ENCODE measurements at places on chromosomes 3 and 15. TPM values are rescaled to one million over a fixed set of nuclear protein-coding genes. Genes with fewer than 3 reads are reported as not detected.

DNA sequence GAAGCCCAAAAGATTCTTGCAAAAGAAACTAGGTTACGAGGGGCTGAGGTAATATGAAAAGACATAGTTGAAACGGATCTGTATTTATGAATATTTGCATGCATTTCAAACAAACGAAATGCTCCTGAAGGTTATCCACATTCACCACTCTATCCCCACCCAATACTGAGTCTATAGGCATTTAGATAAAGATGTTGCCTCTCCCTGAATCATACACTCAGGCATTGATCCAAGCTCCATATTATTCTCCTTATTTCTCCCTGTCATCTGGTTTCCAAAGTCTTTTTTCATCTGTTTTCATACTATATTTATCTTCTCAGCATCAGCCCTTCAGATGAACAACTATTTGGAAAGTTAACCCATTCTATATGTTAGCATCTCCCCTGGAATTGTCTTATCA is 492.5 kb upstream of the TGFBR2 start:
- no peak for DNase-seq
- no peaks in the 10 kb centered on the region for H3K27me3 ChIP-seq
- H3K4me3 ChIP-seq = no peak overlapping the region
- H3K36me3 ChIP-seq = no peaks in the 10 kb centered on the region
- peaks cover 3% of the 10 kb centered on the region for H3K4me1 ChIP-seq
- H3K27ac ChIP-seq = no peak overlapping the region

DNA sequence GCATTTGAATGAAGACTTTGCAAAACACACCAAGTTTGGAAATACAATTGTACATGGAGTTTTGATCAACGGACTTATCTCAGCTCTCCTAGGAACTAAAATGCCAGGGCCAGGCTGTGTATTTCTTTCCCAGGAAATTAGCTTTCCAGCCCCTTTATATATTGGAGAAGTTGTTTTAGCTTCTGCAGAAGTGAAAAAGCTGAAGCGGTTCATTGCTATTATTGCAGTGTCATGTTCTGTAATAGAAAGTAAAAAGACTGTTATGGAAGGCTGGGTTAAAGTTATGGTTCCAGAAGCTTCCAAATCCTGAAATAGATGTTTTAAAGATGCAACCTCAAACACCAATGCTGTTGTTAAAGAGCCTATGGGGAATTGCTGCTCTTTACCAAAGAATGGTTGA is 11.5 kb downstream of the HTD2 start:
- peaks cover 13% of the 10 kb centered on the region for H3K36me3 ChIP-seq
- H3K27me3 ChIP-seq = no peaks in the 10 kb centered on the region
- no peak overlapping the region for H3K27ac ChIP-seq
- no peaks in the 10 kb centered on the region for H3K4me1 ChIP-seq
- H3K4me3 ChIP-seq = no peak overlapping the region

DNA sequence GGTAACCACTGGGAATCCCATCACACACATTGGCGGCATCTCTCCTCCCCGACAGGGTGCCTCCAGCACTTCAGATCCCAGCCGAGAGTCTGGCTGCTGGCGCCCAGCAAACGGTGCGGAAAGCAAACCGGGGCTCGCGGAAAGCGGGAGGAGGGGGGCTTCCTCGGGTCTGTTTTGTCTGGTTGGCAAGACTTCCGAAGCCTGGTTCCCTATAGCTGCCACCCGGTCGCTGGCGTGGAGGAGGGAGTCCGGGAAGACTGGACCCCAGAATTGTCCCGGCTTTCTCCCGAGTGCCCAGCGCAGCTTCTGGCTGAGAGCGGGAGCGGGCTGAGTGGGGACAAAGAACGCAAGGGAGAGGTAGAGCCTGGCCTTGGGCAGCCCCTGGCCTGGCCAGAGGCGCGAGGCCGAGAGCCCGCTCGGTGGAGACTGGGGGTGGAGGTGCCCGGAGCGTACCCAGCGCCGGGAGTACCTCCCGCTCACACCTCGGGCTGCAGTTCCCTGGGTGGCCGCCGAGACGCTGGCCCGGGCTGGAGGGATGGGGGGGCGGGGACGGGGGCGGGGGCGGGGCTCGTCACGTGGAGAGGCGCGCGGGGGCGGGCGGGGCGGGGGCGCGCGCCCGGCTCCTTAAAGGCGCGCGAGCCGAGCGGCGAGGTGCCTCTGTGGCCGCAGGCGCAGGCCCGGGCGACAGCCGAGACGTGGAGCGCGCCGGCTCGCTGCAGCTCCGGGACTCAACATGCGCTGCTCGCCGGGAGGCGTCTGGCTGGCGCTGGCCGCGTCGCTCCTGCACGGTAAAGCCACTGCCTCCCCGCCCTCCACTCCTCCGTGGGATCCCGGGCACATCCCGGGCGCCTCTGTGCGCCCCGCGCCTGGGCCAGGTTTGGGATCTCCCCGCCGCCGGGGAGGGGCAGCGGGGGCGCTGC is at the start of gene CHRNA7:
Gene CHRNA7, plus strand, starts transcription at position 654 of the 920 bp plus-strand sequence. Its CDS starts 80 bp downstream, at position 734.
- H3K36me3 ChIP-seq = peaks cover 6% of the 10 kb centered on the region
- peaks cover 3% of the 10 kb centered on the region for H3K27me3 ChIP-seq
- H3K4me1 ChIP-seq = peaks cover 9% of the 10 kb centered on the region
- peak; percentile 72 for DNase-seq
- H3K4me3 ChIP-seq = peak within 1 kb of the TSS; percentile 88
- H3K27ac ChIP-seq = no peak within 1 kb of the TSS

GRCh38 chr3:38829404-38829803 is 13.4 kb upstream of the SCN10A start:
- H3K27ac ChIP-seq = no peak overlapping the region
- H3K4me3 ChIP-seq = no peak overlapping the region
- H3K27me3 ChIP-seq = peaks cover 2% of the 10 kb centered on the region
- H3K36me3 ChIP-seq = peaks cover 6% of the 10 kb centered on the region

DNA sequence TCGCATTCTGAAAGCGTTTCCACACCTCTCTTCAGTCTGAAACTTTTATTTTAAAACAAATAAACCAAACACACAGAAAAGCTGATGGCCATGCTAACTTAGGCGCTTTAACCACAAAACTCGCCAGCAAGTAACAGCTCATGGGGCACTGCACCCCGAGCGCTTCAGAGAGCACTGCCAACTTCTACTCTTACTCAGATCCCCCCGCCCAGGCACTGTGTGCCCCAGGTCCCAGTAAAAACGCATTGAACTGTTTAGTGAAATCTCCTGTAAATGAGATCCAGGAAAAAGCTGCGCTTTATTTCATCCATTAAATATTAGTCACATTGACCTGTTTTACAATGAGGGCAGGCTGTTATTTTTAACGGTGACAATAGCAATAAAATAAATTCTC is 99.7 kb downstream of the LRIG1 start:
- H3K27me3 ChIP-seq = peaks cover 16% of the 10 kb centered on the region
- no peak overlapping the region for H3K4me3 ChIP-seq
- H3K27ac ChIP-seq = peak overlapping the region; percentile 61
- peaks cover 33% of the 10 kb centered on the region for H3K36me3 ChIP-seq

- H3K4me3 ChIP-seq = no peak overlapping the region
- H3K36me3 ChIP-seq = no peaks in the 10 kb centered on the region
- H3K4me1 ChIP-seq = peaks cover 12% of the 10 kb centered on the region
Measured at GRCh38 chr15:83555383-83555782, 98.5 kb upstream of the ADAMTSL3 start.

DNA sequence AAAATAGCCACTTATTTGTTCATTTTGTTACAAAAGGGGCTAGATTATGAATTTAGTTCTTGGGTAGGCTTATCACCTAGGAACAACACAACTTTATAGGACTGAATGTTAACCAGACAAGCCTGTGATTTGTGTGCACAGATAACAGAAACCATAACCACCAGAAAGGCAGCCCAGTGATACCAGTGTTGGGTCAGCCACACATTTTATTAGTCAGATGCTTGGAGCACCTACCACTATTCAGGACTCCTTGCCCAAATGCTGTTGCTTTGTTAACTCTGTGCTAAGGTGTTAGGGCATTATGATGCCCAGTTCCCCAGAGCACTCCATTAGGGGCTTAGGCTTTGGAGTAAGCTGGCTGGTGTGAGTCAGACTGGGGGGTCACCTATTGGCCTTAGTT is 22.5 kb downstream of the PLCL2 start:
- DNase-seq = no peak
- peaks cover 1% of the 10 kb centered on the region for H3K27me3 ChIP-seq
- H3K4me3 ChIP-seq = no peak overlapping the region

- no peak overlapping the region for H3K4me3 ChIP-seq
- no peak for DNase-seq
- no peak overlapping the region for H3K27ac ChIP-seq
- no peaks in the 10 kb centered on the region for H3K36me3 ChIP-seq
Measured at GRCh38 chr3:39505866-39506742, 38.6 kb downstream of the MOBP start.

- H3K36me3 ChIP-seq = no peaks in the 10 kb centered on the region
- H3K27me3 ChIP-seq = peaks cover 4% of the 10 kb centered on the region
- H3K4me3 ChIP-seq = no peak overlapping the region
- H3K4me1 ChIP-seq = peaks cover 46% of the 10 kb centered on the region
- DNase-seq = no peak
Measured at GRCh38 chr15:98858610-98859023, 149.0 kb downstream of the PGPEP1L start.

GRCh38 chr15:67100801-67101581 is 35.6 kb downstream of the SMAD3 start:
- no peak overlapping the region for H3K4me3 ChIP-seq
- H3K4me1 ChIP-seq = peaks cover 26% of the 10 kb centered on the region
- H3K36me3 ChIP-seq = no peaks in the 10 kb centered on the region
- no peak for DNase-seq

GRCh38 chr15:58438956-58439355 is 7.2 kb downstream of the LIPC start:
- H3K4me1 ChIP-seq = peaks cover 22% of the 10 kb centered on the region
- H3K36me3 ChIP-seq = no peaks in the 10 kb centered on the region
- peak; percentile 38 for DNase-seq
- no peak overlapping the region for H3K4me3 ChIP-seq

GRCh38 chr3:107661447-107662123 is 138.8 kb downstream of the BBX start:
- H3K27me3 ChIP-seq = peaks cover 3% of the 10 kb centered on the region
- DNase-seq = no peak
- H3K36me3 ChIP-seq = no peaks in the 10 kb centered on the region
- H3K4me3 ChIP-seq = no peak overlapping the region
- peak overlapping the region; percentile 44 for H3K27ac ChIP-seq

- peaks cover 69% of the 10 kb centered on the region for H3K4me1 ChIP-seq
- no peak overlapping the region for H3K27ac ChIP-seq
- no peak for DNase-seq
- H3K27me3 ChIP-seq = peaks cover 5% of the 10 kb centered on the region
- H3K4me3 ChIP-seq = peak overlapping the region; percentile 83
Measured at GRCh38 chr3:41204369-41204768, 5.1 kb downstream of the CTNNB1 start.

GRCh38 chr15:96326328-96327154 is 4.0 kb upstream of the NR2F2 start:
- peaks cover 29% of the 10 kb centered on the region for H3K4me1 ChIP-seq
- peak overlapping the region; percentile 91 for H3K4me3 ChIP-seq
- no peak overlapping the region for H3K27ac ChIP-seq

DNA sequence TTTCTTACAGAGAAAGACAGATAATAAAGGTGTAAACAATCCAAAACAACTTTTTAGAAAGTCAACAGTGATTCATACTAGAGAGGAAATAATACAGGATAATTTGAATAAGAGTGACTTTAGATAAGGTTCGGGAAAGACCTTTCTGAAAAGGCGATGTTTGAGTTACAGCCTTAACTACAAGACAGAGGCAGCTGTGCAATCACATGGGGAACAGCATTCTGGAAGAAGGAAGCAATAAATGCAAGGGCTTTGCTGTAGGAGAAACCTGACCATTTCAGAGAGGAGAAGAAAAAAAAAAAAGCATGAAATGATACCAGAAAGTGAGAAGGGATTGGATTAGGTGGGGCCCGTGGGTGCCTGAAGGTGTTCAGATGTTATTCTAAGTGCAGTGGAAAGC is 200.6 kb upstream of the ATP11B start:
- H3K4me1 ChIP-seq = peaks cover 3% of the 10 kb centered on the region
- H3K27ac ChIP-seq = no peak overlapping the region
- DNase-seq = no peak
- peaks cover 1% of the 10 kb centered on the region for H3K27me3 ChIP-seq

DNA sequence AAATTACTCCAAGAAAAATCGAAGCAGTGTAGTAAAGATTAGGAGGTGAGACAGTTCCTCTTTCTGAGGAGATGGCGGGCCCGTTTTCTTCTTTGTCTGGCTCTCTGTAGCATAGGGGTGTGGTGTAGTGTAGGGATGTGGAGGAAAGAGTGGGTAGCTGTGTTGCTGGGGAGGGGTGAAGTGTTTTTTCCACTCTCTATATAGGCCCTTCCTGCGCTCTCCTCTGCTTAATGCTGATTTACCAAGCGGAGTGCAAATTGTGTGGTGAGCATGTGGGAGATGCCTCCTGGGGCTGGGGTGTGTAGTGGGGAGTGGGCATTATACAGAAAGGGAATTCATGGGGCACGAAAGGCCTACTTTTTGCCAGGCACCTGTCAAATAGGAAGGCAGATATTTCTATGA is 94.9 kb downstream of the ST6GAL1 start:
- H3K27ac ChIP-seq = peak overlapping the region; percentile 51
- H3K27me3 ChIP-seq = peaks cover 7% of the 10 kb centered on the region
- no peak for DNase-seq
- no peak overlapping the region for H3K4me3 ChIP-seq

DNA sequence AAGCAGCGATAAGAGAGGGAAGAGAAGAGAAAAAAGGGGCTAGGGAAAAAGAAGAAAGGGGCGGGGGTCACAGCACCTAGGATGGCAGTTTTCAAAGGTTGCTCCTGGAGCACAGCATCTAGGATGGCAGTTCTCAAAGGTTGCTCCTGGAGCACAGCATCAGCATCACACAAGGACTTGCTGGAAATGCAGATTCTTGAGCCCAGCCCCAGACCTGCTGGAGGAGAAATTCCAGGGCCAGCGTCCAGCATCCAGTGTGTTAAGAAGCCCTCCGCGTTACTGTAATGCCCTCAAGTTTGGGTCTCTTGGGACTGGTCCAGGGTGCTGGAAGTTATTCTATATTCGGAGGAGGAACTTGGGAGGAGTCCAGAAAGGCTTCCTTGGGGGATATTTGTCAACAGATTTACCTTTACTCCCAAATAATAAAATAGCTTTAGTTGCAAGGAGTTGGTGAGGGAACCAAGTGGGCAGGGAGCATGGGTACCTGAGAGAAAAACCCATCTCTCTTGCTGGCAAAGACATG is 519.4 kb downstream of the SHQ1 start:
- DNase-seq = no peak
- H3K4me3 ChIP-seq = no peak overlapping the region
- H3K27me3 ChIP-seq = peaks cover 8% of the 10 kb centered on the region
- H3K36me3 ChIP-seq = no peaks in the 10 kb centered on the region
- H3K27ac ChIP-seq = no peak overlapping the region

DNA sequence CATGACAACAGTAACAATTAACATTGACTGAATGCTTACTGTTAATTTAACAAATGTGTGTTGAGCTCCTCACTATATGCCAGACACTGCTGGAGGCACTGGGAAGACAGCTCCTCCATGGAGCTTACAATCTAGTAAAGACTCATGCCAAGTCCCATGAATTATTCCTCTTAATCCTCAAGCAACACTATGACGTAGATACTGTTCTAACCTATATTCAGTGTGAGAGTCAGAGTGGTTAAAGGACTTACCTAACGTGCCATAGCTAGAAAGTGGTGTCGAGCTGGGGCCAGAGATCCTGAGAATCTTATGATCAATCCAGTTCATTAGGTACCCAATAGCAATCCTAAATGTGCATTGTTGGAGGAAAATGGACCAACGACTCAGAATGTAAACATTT is 43.6 kb downstream of the MYO1E start:
- peaks cover 4% of the 10 kb centered on the region for H3K4me1 ChIP-seq
- peaks cover under 1% of the 10 kb centered on the region for H3K36me3 ChIP-seq
- no peak overlapping the region for H3K4me3 ChIP-seq

UPK1B gene
- not detected for total RNA-seq

SAMD7 gene
- total RNA-seq = not detected

COL6A6 gene
- total RNA-seq = 0.49 TPM

FEZF2 gene
- total RNA-seq = not detected

DUOXA1 gene
- total RNA-seq = 1.9 TPM

CKMT1A gene
- total RNA-seq = 9.4 TPM

TM4SF4 gene
- 0.67 TPM for total RNA-seq

CCR3 gene
- total RNA-seq = not detected

IL16 gene
- total RNA-seq = 29.6 TPM

LTF gene
- total RNA-seq = not detected

All from endothelial cell (in vitro differentiated cells).